ENCODE measurements at places on chromosomes 13 and 19.

DNA sequence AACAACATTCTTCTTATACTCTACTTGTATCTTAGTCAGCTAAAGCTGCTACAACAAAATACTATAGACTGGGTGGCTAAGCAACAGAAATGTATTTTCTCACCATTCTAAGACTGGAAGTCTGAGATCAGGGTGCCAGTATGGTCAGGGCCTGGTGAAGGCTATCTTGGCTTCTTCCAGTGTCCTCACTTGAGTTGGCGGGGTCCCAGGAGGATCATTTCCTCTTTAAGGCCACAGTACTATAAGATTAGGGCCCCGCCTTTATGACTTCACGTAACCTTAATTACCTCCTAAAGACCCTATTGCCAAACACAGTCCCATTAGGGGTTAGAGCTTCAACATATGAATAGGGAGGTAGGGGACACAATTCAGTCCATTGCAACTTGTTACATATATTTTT lies 30.7 kb upstream of the DOCK9 start:
- DNase-seq: no peak

DNA sequence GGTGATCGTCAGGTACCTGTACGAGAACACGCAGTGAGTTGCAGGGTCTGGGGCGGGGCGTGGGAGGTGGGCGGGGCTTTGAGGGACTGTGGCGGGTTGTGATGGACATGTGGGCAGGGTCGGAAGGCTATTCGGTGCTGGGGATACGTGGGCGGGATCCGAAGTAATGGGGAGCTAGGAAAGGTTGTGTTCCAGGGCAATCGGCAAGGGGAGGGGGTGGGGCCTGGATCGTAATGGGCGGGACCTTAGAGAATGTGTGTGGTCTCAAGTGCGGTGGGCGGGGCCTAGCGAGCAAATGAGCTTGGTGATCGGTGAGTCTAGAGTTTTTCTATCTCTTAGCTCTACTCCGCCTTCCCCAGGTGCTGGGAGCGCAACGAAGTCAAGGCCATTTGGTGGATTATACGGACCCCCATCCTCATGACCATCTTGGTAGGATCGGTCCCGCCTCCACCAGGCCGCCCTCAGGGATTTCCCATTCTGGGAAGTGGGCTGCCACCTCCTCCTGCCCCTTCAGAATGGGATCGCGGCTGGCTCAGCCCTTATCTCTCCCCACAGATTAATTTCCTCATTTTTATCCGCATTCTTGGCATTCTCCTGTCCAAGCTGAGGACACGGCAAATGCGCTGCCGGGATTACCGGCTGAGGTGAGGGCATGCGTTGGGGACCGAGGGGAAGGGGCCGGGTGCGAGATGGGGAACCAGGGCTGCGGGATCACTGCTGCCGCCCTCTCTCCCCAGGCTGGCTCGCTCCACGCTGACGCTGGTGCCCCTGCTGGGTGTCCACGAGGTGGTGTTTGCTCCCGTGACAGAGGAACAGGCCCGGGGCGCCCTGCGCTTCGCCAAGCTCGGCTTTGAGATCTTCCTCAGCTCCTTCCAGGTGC lies 9.6 kb downstream of the GIPR start:
- DNase-seq: peak; percentile 25

GRCh38 chr19:48629297-48629598 lies 7.9 kb downstream of the DBP start:
- no peak for DNase-seq

DNA sequence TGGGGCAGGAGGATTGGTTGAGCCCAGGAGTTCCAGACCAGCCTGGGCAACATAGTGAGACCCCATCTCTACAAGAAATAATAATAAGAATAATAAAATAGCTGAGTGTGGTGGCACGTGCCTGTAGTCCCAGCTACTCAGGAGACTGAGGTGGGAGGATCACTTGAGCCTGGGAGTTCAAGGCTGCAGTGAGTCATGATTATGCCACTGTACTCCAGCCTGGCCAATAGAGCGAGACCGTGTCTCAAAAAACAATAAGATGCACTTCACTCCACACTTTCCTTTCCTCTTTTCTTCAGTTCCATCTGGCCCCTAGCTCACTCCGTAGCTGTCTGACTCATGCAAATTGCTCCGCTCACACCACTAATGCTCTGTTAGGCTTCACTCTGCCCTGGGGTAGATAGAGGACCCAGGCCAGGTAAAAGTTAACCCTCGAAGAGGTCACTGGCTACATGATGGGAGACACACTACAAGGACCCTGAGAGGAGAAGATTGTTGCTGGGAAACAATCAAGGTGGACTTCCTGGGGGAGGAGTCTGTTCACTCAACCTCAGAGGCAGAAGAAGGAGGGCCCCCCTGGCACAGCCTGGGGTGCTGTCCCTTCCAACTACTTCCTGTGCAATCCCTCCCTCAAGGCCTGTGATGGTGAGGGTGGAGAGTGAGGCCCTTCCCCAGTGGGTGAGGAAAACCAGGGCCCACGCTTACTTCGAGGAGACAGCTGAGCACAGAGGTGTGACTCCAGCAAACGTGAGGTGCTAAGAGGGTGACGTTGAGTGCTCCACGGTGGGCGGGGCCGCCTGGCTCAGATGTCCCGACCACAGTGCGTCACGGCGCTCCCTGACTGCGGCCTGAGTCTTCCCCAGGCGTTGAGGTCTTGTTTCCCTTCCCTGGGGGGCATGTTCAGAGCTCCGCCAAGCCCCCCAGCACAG lies 8.8 kb upstream of the TNFSF9 start:
- no peak for DNase-seq

- DNase-seq: no peak
These were observed 7.4 kb downstream of the RAP2A start for GRCh38 chr13:97441368-97441767.

DNA sequence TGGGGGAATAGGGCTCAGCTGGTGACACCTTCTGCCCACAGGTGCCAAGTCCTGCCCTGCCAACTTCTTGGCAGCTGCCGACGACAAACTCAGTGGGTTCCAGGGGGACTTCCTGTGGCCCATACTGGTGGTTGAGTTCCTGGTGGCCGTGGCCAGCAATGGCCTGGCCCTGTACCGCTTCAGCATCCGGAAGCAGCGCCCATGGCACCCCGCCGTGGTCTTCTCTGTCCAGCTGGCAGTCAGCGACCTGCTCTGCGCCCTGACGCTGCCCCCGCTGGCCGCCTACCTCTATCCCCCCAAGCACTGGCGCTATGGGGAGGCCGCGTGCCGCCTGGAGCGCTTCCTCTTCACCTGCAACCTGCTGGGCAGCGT lies 2.1 kb downstream of the P2RY11 start:
- no peak for DNase-seq

All from midbrain (tissue), 1 donor.